DMS53 (cell line): ENCODE measurements at places on chromosomes 2 and 18.

GRCh38 chr18:11577271-11578112 lies 31.9 kb upstream of the SLC35G4 start:
- no peak for DNase-seq

- DNase-seq, result peak; percentile 54
Measured at GRCh38 chr2:225462945-225463344, 63.4 kb downstream of the NYAP2 start.

DNA sequence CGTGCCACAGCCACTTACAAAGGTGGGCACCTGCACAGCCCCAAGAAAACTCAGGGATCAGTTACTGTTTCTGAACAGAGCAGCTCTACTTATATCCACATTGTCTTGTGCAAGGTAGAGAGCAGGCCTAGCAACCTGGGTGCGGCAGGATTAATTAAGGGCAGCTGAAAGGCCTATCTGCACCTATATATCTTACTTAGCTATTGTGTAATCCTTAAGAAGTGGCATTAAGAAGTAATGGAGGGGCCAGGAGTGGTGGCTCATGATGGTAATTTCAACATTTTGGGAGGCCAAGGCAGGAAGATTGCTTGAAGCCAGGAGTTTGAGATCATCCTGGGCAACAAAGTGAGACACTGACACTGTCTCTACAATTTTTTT lies 12.8 kb upstream of the ARL5A start:
- DNase-seq, result no peak

DNA sequence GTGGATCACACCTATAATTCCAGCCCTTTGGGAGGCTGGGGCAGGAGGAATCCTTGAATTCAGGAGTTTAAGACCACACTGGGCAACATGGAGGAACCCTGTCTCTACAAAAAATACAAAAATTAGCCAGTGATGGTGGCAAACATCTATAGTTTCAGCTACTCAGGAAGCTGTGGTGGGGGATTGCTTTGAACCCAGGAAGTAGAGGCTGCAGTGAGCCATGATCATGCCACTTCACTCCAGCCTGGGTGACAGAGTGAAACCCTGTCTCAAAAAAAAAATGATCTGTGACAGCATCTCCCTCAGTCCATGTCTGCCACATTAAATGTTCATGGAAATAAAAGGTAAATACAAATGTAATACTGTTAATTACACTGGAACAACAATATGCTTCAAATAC lies 121.4 kb upstream of the COL5A2 start:
- DNase-seq, result no peak

- no peak for DNase-seq
Measured at GRCh38 chr2:136178941-136179601, 61.1 kb upstream of the CXCR4 start.

DNA sequence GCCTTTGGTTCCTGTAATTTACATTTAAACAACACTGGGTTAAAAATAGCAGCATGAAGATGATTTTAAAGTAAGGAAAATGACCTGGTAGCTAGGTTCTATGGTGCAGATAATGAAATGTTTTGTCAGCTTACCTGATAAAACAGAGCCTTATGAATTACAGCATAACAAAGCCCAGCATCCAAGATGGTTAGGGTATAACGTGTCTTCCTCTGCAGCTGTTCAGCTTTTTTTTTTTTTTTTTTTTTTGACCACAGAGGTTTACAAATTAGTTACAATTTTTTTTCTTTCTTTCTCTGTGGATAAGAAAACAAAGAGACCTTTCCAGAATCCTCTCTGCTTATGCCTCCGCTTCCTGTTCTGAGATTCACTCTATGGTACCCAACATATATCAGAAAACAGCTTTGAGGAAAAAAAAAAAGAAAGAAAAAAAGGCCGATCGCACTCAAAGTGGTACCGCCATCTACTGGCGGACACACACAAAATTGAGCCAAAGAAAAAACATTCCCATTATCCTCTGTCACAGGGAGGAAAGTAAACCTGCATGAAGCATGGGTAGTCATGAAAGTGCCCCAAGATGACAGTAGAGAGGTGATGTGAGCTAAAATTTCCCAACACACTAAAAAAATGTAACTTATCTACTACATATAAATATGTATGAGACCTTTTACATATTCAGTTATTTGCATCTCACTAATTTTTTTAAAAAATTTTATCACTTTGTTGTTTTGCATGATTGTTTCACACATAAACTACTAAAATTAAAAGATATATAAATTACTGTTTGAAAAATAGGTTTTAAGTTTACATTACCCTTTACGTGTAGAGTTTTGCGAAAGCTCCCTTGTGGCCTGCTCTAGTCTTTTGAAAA lies at the start of gene SCN3A:
Gene SCN3A (minus strand): TSS at position 362 of the 871 bp plus-strand sequence. CDS start 27,656 bp downstream, outside the sequence.
- peak; percentile 97 for DNase-seq

GRCh38 chr2:170157025-170157684 lies 20.8 kb upstream of the MYO3B start:
- peak; percentile 92 for DNase-seq

GRCh38 chr2:26340831-26341230 lies 5.1 kb upstream of the SELENOI start:
- DNase-seq, result no peak

DNA sequence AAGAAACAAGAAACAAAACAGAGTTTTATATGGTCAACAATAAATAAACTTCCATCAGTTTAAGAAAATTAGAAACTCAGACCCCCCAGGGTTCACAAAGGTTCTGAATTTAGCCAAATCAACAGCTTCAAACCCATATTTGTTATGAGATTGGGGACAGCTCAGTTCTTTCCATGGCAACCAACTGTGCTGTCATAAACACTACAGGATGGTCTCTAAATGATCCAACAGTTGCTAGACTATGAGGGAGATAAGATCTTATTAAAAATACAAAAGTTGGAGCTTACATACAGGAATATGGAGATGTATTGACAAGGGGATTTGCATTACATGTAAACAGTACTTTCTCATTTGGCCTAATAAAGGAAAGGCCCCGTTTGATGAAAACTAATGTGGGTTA lies 154.6 kb upstream of the CTAGE1 start:
- no peak for DNase-seq
